ENCODE measurements at places on chromosomes 11 and 22.
A peak's percentile ranks its signal among the peaks of the same experiment; 100 is the strongest.

DNA sequence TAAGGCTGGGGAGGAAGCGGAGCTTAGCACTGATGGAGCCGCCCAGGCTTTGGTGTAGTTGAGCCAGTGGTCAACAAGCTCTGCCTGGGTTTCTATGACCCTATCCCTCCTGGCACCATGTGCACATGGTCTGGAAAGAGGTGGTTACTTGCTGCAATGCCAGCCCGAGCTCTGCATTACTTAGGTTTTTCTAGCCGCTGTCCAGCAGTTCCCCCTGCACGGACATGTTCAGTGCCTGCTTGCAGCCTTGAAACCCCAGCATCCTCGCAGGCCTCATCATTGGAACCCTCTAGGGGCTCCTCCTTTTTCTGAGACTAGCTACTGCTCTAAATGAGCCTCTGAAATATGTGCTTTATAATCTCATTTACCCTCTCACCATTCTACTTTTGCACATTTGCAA is 16.6 kb downstream of the CNTF start:
- no peak for DNase-seq

- DNase-seq = no peak
These were observed 5.9 kb downstream of the IGSF9B start for GRCh38 chr11:133950874-133951326.

GRCh38 chr11:27388869-27389268 is 25.9 kb upstream of the CCDC34 start:
- no peak for DNase-seq

DNA sequence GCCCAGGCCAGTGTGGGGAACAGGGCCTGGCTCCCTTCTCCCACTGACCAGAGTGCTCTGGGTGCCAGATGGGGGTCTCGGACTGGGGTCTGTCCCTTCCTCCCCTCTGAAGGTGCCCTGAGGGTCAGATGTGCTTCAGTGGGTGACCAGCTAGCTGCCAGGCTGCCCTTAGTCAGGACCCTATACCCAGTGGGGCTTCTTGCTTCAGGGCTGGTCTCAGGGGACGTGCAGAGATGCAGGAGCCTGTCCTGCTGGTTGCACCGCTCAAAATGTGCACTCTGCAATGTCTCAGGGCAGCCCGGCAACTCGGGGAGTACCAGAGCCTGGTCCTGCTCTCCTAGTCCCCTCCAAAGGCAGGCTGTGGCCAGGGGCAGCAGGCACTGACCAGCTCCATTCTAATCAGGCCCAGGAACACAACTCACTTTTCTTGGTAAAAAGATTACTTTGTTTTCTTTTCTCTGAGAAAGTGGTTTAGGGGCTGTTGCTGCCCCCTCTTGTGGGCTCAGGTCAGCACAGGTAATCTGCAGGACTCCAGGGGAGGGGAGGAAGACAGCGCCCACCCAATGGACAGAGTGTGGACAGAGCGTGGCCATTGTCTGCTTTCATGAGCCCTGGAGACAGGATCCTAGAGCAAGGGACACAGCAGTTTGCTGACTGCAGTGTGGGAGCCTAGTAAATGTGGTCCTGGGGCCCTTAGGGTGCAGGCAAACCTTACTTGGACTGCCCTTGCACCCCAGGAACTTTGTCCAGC is 80.9 kb downstream of the MED15 start:
- no peak for DNase-seq

GRCh38 chr11:62842171-62842741 is 2.9 kb upstream of the WDR74 start:
- DNase-seq = no peak

DNA sequence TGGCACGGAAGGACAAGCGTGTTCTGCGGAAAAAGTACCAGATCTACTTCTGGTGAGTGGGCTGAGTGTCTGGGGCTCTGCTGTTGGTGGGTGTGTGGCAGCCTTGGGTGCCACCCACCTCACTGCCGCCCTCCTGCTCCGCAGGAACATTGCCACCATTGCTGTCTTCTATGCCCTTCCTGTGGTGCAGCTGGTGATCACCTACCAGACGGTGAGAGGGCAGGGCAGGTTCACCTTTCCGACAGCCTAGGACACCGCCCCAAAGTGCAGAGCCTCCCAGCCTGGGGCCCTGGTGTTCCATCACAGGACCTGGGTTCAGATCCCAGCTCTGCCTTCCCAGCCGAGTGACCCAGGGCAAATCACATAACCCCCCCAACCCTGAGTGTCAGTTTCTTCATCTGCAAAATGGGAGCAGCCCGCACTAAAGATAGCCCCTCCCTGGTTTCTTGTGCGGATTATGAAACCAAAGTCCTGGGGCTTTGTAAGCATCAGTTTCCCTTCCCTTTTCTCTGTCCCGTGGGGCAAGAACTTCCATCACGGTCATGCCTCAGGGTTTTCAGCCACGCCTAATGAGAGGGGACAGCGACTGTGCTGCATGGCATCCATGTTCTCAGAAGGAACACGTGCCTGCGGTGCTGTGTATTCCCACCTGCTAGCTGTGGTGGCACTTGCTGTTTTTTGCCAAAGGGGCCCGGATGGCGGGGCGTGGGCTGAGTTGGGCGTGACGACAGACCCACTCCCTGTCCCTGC is 9.8 kb upstream of the TAGLN start:
- DNase-seq = no peak

DNA sequence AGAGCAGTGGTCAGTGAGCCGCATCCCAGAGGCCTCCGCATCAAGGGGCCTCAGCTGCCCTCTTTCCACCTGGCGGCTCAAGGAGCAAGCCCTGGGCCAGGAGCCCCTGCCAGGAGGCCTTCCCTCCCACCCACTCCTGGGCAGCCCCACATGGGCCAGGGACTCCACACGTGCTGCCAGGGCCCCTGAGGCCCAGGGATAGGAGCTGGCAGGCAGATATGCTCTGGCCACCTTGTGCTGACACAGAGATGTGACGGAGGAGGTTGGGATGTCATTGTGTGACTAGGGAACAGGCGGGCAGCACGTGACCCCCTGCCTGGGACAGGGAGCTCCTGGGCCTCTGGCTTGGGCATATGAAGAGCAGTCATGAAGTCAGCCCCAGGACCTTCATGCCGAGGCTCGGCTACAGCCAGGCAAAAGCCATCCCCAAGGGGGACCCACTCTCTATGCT is 77.9 kb downstream of the PIWIL3 start:
- DNase-seq = no peak

GRCh38 chr11:2661173-2662023 is 38.4 kb downstream of the KCNQ1OT1 start:
- no peak for DNase-seq

GRCh38 chr11:85682330-85683305 is 3.4 kb downstream of the CCDC89 start:
- peak; percentile 54 for DNase-seq

DNA sequence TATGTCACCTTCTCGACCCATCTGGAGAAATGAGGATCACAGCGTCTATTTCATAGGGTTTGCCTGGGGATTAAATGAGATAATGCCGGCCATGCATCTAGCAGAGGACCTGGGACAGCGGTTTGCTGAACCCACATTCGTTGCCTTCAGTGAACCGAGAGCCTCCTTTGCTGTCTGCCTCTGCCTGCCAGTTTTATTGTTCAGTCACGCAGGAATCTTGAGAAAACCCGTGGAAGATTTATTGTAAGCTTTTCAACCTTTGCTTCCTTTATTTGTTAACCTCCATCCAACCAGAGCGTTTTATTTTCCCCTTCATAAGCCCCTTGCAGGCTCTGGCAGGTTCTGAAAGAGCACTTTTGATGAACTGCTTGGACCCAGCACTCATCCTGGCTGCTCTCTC is 202.3 kb upstream of the SYN3 start:
- DNase-seq = no peak

DNA sequence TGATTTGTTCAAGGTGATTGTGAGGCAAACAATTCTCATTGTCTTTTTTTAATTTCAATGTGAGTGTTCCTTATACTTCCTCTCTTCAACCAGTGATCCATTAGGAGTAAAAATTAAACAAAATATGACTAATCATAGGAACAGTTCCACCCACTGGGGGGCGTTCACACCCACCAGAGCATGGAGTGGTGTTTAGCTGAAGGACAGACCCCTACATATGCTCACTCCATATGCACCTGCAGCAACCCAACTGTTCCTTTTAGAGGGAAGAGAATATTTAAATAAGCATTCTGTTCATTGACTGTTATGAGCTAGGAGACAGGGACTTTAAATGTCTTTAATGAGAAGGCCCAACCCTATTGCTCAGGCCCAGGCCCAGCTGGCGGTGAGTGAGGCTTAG is 78.7 kb upstream of the DRD2 start:
- DNase-seq = no peak

- DNase-seq = no peak
These were observed 23.4 kb upstream of the ROBO3 start for GRCh38 chr11:124841840-124842239.

DNA sequence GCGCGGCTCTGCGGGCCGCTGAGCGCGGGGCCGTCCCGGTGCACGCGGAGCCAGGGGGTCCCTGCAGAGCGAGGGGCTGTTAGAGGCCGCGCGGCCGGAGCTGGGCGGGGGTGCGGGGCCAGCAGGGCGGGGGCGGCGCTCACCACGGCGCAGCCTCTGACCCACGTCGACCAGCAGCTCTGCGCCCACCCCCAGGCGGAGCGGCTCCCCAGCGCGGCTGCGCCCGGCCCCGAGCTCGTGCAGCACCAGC is 385 bp upstream of the SCO2 start:
- no peak for DNase-seq

DNA sequence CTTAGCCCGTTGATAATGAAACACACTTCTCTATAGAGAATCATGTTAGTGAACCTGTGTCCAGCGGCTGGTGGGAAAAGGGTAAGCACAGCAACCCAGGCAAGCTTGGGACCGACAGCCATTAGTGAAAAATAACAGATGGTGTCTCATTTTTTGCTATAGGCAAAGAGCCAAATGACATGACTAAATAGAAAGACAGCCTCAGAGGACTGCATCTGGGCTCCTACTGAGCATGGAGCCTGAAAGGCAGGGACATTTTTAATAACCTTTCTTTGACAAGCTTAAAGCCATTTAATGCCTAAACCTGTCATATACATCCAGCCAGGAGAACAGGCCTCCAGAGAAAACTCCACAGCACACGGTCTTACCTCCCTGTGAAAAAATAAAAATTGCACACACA is 67.0 kb downstream of the FANCF start:
- DNase-seq = no peak

DNA sequence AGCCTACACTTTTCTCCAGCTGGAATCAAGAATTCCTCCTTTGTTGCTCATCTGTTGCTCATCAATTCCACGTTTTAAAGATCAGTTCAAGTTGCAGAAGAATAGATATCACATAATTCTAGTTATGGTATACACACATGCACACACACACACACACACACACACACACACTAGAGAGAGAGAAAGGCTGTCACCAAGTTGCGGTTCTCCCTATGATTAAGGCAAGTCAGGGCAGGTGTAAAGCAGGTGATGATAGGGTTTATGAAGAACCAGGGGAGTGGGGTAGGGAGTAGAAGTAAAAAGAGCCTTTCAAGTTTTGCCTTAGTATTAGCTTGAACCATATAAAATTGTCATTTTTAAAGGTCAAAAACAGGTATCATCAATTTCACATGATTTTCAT is 31.7 kb upstream of the TMPRSS4 start:
- DNase-seq = no peak

- DNase-seq = no peak
These were observed 181.3 kb upstream of the SEZ6L start for GRCh38 chr22:25987948-25988347.

DNA sequence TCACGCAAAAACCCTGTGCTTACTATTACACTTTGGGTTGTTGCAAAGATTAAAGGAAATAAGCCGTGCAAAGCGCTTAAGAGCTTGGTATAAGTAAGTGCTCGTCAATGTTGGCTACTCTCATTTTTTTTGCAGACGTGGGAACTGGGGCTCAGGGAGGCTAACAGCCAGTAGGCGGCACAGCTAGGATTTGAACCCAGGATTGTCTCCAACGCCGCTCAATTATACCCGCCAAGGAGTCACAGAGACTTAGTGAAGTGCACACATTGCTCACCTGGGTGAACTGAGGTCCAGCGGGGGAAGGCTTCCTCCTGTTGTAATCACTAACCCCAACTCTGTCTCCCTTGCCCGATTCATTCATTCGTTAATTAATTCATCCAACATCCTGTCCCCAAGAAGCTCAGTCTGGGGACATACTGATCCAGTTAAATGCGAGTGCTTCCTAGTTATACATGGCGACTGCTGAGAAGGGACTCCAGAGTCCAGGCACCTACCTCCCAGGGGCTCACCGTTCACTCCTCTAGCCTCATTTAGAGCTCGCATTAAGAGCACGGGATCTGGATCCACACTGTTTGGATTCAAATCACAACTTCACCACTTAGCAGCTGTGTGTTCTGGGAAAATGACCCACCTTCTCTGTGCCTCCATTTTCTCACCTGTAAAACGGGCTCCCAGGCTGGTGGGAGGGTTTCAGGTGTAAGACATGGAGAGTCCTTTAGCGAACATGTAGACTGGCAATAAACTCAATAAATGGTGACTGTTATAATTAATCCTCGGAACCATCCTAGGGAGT is 838 bp upstream of the MTFP1 start:
- DNase-seq = no peak

DNA sequence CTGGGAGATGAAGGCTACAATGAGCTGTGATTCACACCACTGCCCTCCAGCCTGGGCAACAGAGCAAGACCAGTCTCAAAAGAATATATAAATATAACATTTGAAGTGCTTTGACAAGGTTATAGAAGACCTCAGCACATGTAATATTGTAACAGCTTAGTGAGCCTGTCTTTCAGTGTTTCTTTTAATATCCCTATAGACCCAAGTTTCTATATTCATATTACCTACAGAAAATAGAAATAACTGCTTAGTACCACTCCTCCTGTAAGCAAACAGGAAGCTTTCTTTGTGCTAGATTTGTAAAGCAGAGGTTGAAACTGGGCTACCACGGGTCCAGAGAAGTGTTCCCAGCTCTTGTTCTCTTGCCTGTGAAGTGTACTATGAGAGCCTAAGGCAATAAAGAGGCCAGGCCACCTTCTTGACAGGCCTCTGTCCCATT is 68.2 kb downstream of the PPP2R1B start:
- DNase-seq = no peak

DNA sequence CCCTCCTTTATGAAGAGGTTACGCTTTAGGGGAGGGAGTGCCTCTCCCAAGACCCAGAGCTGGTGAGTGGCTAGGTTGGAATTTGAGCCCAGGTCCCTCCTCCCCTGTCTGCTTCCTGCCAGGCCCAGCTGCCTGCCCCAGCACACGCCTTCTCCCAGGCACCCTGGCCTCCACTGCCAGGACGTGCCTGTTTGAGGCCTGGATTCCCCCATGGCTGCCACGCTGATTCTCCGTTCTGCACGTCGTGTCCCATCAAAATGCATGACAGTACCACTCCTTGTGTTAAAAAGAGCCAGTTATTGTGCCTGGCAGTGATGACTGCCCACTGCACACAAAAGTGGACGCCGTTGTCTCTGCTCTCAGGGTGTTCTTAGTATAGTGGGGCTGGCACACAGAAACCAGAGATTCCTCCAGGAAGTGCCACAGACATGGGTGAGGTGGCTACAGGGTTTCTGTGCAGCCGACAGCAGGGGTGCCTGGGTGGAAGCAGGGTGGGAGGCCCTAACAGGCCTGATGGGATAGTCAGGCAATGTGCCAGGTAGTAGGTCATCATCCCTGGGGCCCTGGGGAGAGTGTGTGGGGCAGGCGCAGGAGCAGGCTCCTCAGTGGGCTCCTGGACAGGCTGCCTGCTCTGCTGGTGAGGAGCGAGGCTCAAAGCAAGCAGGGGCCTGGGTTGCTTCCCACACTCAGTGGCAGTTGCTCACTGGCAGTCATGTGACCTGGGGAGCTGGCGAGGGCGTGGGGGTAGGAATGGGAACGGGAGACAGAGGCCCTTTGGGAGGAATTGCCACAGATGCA is 24.2 kb downstream of the MED15 start:
- DNase-seq = no peak

GRCh38 chr22:22935056-22935545 is 47.5 kb downstream of the IGLL5 start:
- DNase-seq = no peak

- DNase-seq = peak; percentile 57
These were observed at the start of gene SPINDOC for GRCh38 chr11:63813035-63813562. Gene SPINDOC (plus strand): TSS chr11:63813456. CDS start chr11:63813687, 231 bp downstream.

Measured in activated T-cell treated with anti-CD3 and anti-CD28 coated beads for 1 hour (primary cell).